Body of pancreas (tissue), 4 donors: ENCODE measurements at places on chromosomes 5 and 9. TPM values are rescaled to one million over a fixed set of nuclear protein-coding genes. Genes with fewer than 3 reads are reported as not detected.
A peak's percentile ranks its signal among the peaks of the same experiment; 100 is the strongest.

DNA sequence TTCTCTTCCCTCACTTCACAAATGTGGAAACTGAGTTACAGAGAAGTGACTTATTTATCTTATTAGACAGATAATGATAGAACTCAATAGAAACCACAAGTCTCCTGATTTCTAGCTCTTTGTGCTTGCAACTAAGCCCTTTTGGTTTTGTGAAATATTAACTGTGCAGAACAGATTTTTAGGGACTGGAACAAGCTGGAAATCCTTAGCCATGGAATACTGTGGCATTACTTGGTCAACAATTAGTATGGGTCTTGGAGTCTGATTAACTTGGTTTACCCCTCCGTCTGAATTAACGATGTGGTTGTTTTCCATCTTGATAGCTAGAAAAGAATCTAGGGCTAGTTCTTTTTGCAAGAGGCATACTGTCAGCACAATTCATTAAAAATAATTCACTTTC lies 584 bp upstream of the KLF9 start:
- H3K4me3 ChIP-seq, result no peak overlapping the region
- peaks cover 46% of the 10 kb centered on the region for H3K4me1 ChIP-seq
- H3K36me3 ChIP-seq, result no peaks in the 10 kb centered on the region
- DNase-seq, result no peak

Gene INSL6
- total RNA-seq, result not detected

Gene NSA2
- total RNA-seq, result 83.0 TPM

- no peak overlapping the region for H3K4me3 ChIP-seq
- no peaks in the 10 kb centered on the region for H3K36me3 ChIP-seq
Measured at GRCh38 chr5:10243660-10244240, 5.9 kb downstream of the ATPSCKMT start.

DNA sequence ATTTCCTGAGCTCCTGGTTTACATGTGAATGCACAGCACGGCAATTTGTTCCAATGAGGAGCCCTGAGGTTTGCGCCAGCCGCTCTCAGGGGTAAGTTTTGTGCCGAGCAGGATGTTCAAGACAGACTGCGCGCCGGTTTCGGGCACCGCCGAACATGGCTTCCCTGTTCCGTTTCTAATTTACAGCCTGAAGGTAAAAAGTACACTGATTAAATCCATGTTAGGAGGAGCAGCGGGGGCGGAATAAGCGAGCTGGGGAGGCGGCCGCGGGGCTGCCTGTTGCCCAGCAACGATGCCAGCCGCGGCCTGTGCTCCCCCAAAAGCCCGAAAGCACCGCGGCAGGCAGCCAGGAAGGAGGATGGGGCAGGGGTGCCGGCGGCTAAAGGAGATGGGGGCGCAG lies 6.4 kb downstream of the SOWAHA start:
- H3K4me3 ChIP-seq, result no peak overlapping the region
- DNase-seq, result no peak
- no peaks in the 10 kb centered on the region for H3K36me3 ChIP-seq
- H3K27me3 ChIP-seq, result no peaks in the 10 kb centered on the region
- no peak overlapping the region for H3K27ac ChIP-seq

- H3K27me3 ChIP-seq, result no peaks in the 10 kb centered on the region
- H3K27ac ChIP-seq, result no peak overlapping the region
- no peaks in the 10 kb centered on the region for H3K36me3 ChIP-seq
- DNase-seq, result peak; percentile 63
- peaks cover 3% of the 10 kb centered on the region for H3K4me1 ChIP-seq
- no peak overlapping the region for H3K4me3 ChIP-seq
Measured at GRCh38 chr9:112819635-112820496, 69.3 kb downstream of the SNX30 start.

- no peak for DNase-seq
- H3K27me3 ChIP-seq, result no peaks in the 10 kb centered on the region
- H3K4me3 ChIP-seq, result no peak overlapping the region
- H3K4me1 ChIP-seq, result no peaks in the 10 kb centered on the region
- H3K36me3 ChIP-seq, result no peaks in the 10 kb centered on the region
Measured at GRCh38 chr5:176436656-176437055, 11.5 kb upstream of the FAF2 start.

Gene IL13
- total RNA-seq, result not detected

GRCh38 chr9:133132174-133132573 lies 11.1 kb upstream of the RALGDS start:
- H3K27me3 ChIP-seq, result no peaks in the 10 kb centered on the region
- DNase-seq, result no peak
- H3K36me3 ChIP-seq, result no peaks in the 10 kb centered on the region

GRCh38 chr5:142023836-142024235 lies 11.0 kb upstream of the GNPDA1 start:
- H3K36me3 ChIP-seq, result no peaks in the 10 kb centered on the region
- H3K27me3 ChIP-seq, result no peaks in the 10 kb centered on the region
- H3K27ac ChIP-seq, result no peak overlapping the region
- no peaks in the 10 kb centered on the region for H3K4me1 ChIP-seq

Gene BTNL8
- 1.0 TPM for total RNA-seq

- no peak overlapping the region for H3K4me3 ChIP-seq
- H3K27me3 ChIP-seq, result no peaks in the 10 kb centered on the region
- no peaks in the 10 kb centered on the region for H3K36me3 ChIP-seq
- no peak for DNase-seq
- no peak overlapping the region for H3K27ac ChIP-seq
Measured at GRCh38 chr5:68240202-68240601, 24.6 kb downstream of the PIK3R1 start.

Gene TAF11L5
- total RNA-seq, result not detected

Gene SLU7
- total RNA-seq, result 18.8 TPM

Gene FAM169A
- total RNA-seq, result 2.9 TPM

Gene PCA3
- not detected for total RNA-seq

GRCh38 chr9:78406933-78407332 lies 110.0 kb downstream of the PSAT1 start:
- H3K4me1 ChIP-seq, result peaks cover 12% of the 10 kb centered on the region
- H3K4me3 ChIP-seq, result no peak overlapping the region
- no peak overlapping the region for H3K27ac ChIP-seq
- H3K36me3 ChIP-seq, result no peaks in the 10 kb centered on the region
- no peaks in the 10 kb centered on the region for H3K27me3 ChIP-seq
- peak; percentile 83 for DNase-seq

DNA sequence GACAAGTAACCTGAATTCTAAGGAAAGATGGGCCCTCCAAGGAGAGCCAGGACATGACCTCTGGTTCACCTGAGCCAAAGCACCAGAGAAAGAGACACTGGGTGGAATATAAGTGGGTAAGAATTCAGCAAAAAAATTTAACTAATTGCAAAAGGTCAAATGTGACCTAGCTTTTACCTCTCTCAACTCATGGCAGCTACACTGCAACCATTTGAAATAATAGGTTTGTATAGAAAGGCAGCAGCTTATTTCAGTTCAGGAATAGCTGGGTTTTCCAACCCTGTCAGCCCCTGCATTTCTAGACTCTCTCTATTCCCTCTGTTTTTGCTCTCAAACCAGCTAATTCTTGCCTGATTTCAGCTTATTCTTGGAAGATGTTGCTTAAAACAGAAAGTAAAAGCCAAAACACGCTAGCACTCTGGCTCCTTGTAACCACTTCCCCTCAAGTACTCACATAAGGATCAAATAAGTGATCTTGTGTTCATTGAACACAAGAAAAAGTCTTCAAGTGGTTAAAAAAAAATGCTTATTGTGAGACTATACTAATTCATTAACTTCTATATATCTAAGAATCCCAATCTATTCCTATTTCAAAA lies 101.1 kb upstream of the NR4A3 start:
- no peaks in the 10 kb centered on the region for H3K27me3 ChIP-seq
- no peak overlapping the region for H3K4me3 ChIP-seq
- DNase-seq, result no peak

DNA sequence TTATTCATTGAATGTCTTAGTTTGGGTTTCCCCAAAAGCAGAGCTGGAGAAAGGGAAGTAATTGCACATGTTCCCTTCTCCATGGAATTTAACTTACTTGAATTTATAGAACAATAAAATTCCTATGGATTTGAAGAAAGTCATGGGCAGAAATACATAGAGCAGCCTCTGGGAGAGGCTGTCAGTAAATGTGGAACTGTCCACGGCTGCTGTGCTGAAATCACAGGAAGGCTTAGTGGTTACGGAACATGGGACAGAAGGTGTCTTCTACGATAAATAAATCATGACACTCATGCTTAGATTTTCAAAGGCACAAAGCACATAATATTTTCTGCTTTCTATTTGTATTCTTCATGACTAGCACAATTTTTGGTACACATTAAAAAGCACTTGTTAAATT lies 440.6 kb upstream of the IZUMO3 start:
- H3K27me3 ChIP-seq, result no peaks in the 10 kb centered on the region
- H3K4me3 ChIP-seq, result no peak overlapping the region
- no peaks in the 10 kb centered on the region for H3K36me3 ChIP-seq
- H3K27ac ChIP-seq, result no peak overlapping the region

Gene PCDHGB2
- 2.3 TPM for total RNA-seq

GRCh38 chr5:56664025-56664424 lies 151.3 kb upstream of the MAP3K1 start:
- no peaks in the 10 kb centered on the region for H3K36me3 ChIP-seq
- H3K4me3 ChIP-seq, result no peak overlapping the region
- H3K27ac ChIP-seq, result no peak overlapping the region
- no peak for DNase-seq
- no peaks in the 10 kb centered on the region for H3K27me3 ChIP-seq
- H3K4me1 ChIP-seq, result peaks cover 9% of the 10 kb centered on the region

- H3K4me1 ChIP-seq, result no peaks in the 10 kb centered on the region
- DNase-seq, result no peak
- no peaks in the 10 kb centered on the region for H3K36me3 ChIP-seq
Measured at GRCh38 chr9:75046725-75047345, 18.7 kb upstream of the CARNMT1 start.

Gene ADAMTSL1
- total RNA-seq, result 0.52 TPM

- DNase-seq, result peak; percentile 38
- H3K4me1 ChIP-seq, result no peaks in the 10 kb centered on the region
- H3K27me3 ChIP-seq, result no peaks in the 10 kb centered on the region
Measured at GRCh38 chr5:132086277-132086794, 12.7 kb downstream of the CSF2 start.

DNA sequence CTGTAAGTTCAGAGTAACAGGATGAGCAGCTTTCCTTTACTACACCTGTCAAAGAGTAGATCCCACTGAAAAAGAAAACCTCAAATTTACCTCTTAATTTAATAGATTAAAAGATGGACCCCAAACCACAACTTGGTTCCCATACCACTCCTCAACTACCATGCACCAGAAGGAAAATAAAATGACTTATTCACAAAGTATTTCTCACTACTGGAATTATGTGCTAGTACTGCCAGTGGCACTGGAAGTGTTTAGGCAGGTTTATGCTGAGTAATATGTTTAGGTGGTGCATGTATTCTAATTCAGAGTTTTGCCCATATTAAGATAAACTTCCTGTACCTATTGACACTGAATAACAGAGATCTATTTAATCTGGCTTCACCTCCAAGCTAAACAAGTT lies 6.6 kb downstream of the PLK2 start:
- H3K4me1 ChIP-seq, result peaks cover 34% of the 10 kb centered on the region
- H3K27me3 ChIP-seq, result no peaks in the 10 kb centered on the region
- no peak overlapping the region for H3K4me3 ChIP-seq
- H3K36me3 ChIP-seq, result peaks cover 8% of the 10 kb centered on the region
- H3K27ac ChIP-seq, result no peak overlapping the region

Gene GLRX
- total RNA-seq, result 17.6 TPM

- H3K4me1 ChIP-seq, result no peaks in the 10 kb centered on the region
- H3K27me3 ChIP-seq, result no peaks in the 10 kb centered on the region
- H3K27ac ChIP-seq, result no peak overlapping the region
- H3K36me3 ChIP-seq, result no peaks in the 10 kb centered on the region
- no peak for DNase-seq
- no peak overlapping the region for H3K4me3 ChIP-seq
Measured at GRCh38 chr5:142034994-142035393, 22.2 kb upstream of the GNPDA1 start.

Gene SMIM15
- total RNA-seq, result 15.6 TPM

Gene KIF4B
- not detected for total RNA-seq

Gene NUDT12
- total RNA-seq, result 20.8 TPM

DNA sequence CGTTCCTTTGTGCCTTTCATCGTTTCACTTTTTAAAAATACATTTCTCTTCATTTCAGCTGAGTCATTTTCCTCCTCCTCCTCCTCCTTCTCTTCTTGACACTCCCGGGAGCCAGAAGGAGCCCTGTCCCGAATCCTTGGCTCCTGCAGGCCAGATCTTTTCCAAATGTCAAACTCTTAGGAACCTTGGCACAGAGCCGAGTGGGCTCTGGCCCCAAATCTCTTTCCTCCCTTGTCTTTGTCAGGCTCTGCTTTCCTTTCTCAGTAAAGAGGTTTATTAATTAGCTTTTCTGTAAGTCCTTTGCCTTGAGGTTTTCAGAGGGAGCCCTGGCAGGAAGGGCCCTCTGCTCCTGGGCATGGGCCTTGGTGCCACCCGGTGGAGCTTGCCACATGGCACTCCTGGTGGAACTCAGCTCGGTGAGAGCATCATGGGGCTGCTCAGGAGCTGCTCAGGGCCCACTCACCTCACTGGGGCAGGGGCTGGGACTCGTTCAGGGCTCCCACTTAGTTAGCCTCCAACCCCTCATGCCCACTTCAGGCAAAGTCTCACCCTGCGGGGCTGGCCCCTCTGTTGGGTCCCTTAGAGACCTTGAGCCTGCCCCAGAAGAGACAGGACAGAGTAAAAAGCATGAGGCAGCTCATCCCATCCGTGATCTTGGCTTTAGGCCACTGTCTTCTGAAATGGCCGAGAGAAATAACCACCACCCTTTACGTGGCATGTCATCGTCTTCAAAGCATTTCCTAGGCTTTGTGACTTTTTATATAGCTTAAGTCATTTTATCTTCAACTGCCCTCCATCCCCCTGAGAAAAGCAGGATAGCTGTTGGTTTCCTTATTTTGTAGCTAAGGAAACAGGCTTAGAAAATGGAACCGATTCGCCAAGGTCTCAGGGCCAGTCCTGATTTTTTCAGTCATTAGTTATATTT lies 17.1 kb downstream of the STC2 start:
- no peaks in the 10 kb centered on the region for H3K27me3 ChIP-seq
- H3K4me1 ChIP-seq, result peaks cover 23% of the 10 kb centered on the region
- no peaks in the 10 kb centered on the region for H3K36me3 ChIP-seq
- no peak overlapping the region for H3K4me3 ChIP-seq

DNA sequence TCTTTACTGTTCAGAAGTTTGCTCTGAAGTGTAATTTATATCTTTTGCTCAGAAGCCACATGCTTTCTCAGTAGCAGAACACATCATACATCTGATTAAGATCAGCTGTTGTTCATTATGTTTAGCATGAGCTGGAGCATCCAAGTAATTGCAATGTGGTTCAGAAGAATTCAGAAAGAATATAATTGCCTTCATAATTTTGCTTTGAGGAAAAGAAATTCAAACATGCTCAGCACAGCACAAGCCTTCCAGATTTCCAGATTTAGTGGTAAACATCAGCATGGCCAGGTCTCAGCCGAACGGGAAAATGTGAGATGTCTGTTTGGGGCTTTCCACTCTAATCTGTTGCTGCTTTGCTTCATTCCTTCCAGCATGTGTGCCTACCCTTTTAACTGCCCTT lies 65.9 kb downstream of the ITGA1 start:
- no peaks in the 10 kb centered on the region for H3K36me3 ChIP-seq
- DNase-seq, result no peak
- no peaks in the 10 kb centered on the region for H3K4me1 ChIP-seq
- H3K4me3 ChIP-seq, result no peak overlapping the region
- no peaks in the 10 kb centered on the region for H3K27me3 ChIP-seq

Gene UBLCP1
- total RNA-seq, result 16.2 TPM

Gene TNIP1
- 89.3 TPM for total RNA-seq
